ENCODE measurements at places on chromosomes 5 and 9.
A peak's percentile ranks its signal among the peaks of the same experiment; 100 is the strongest.

GRCh38 chr5:170584450-170585058 lies 80.7 kb downstream of the KCNIP1 start:
- no peak for DNase-seq

DNA sequence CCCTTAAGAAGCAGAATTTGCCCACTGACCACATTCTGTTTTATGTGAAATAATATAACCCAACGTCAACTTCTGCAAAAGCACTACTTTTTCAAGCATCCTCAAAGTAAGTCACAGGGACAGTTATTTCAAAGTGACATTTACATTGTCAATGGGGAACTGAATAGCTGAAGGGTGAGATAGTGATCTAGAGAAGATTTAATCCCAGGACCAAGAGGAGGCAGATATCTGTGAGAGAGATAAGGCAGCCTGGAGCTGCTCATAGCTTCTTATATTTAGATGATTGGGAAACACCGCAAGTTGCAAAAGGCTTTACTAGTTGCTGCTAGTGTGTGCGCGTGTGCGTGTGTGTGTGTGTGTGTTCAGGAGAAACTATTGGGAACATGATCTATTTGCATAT lies 210.4 kb upstream of the RFX3 start:
- DNase-seq, result no peak

DNA sequence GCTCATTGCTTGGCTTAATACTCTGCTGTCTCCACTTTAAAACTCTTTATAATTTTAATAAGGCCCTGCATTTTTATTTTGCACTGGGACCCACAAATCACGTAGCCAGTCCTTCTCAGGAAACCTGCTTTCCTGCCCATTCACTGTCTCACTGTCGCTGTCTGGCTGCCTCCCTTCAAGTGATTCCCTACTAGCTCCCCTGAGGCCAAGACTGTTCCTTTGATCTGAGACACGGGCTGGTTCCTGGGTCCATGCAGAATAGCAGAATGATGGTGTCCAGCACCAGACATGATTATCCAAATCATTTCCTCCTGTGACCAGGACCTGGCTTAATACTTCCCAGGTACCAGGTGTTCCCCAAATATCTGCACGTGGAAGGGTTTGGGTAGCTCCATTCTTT lies 597.1 kb upstream of the KLF4 start:
- no peak for DNase-seq

GRCh38 chr5:31944684-31945445 lies 229.3 kb downstream of the GOLPH3 start:
- DNase-seq, result no peak

DNA sequence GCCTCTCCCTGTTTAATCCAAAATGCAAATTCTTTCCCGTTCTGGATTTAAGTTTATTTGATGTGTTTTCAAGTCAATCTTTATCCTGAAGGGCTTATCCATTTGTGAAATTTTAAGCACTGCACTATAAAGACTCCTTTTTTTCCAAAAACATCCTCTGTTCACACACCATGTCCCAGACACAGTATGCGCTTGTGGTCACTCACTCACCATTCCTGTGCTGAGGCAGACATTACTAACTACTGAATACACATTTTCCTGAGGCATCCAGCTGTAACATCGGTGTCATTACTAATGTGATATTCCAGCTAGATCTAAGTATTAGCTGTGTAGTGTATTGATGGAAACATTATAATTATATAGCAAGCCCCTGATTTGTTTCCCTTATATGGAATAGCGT lies 298.4 kb downstream of the KCTD16 start:
- no peak for DNase-seq

DNA sequence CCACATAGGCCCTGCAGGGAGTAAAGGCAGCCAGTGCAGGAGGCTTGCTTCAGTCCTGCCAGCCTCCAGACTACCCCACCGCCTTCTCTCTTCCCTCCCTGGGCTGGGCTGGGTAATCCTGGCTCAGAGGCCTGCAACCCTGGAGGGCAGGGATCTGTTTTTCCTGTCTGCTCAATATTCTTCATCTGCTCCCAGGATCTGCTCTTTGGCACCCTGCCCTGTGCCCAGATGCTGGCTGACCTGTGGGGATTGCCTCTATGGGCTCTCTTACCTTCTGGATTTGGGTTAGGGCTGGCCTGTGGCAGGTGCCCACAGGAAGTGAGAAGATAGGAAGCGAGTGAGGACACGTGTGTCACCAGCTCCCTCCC lies 7.3 kb upstream of the ANGPTL2 start:
- DNase-seq, result no peak

DNA sequence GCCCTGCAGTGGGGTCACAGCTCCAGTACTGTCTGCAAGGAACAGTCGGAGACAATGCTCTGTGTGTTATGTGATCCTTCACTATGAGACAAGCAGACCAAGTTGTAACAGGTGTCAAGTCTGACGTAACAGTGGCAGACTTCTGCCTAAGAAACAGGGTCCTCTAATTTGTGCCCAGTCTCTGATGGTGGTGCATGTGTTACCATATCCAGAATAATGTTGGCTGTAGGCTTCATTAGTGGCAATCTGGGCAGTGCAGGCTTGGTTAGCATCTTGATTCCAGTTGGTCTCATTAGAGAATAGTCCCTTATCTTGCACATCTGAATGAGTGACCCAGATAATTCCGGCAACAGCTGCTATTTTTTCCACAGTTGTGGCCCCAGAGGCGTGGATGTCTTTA lies 33.8 kb downstream of the ZNF131 start:
- no peak for DNase-seq

DNA sequence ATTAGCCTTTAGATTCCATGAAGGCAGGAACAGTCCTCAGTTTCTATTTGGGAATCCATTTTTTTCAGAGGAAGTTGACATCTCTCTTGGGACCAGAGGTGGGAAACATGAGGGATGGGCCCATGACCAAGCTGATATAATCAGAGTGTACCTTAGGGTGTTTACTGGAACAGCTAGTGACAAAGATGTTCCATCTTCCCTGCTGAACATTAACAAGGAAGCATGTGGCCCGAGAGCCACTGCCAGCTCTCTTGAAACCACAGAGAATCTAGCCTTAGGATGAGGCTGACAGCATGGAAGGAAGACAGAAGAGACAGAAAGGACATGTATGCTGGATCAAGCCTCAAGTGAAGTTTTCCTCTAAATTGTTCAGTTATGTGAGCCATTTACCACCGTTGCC lies 16.0 kb downstream of the AQP3 start:
- no peak for DNase-seq

DNA sequence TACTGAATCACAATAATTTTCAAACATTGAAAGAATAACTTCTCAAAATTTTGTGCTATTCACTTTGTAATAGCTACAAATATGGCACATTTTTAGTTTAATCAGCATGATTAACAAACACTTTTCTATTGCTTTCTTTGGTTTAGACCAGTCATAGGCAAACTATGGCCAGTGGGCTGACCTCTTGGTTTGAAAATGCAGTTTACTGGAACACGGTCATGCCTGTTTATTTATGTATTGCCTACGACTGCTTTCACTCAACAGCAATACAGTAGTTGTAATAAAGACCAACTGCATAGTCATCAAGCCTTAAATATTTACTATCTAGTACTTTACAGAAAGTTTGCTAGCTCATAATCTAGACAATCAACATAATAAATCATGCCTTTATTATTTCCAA lies 810.8 kb downstream of the TLE1 start:
- DNase-seq, result no peak

DNA sequence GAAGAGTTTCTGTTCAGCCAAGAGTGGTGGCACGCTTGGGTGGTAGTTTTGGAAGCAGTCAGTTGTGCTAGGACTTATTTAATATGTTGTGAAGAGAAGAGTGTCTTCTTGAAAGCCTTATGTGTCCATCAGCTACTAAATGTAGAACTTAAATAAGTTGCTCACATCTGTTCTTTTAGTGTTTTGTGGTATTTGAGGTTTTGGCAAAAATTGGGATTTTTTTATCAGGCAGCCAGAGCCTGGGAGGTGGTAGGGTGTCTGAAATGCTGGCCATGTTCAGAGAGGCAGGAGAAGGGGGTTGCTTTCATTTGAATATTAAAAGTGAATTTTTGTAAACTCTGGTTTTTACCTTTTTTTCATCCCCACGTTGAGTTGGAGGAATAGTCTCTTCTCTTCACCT lies 24.2 kb upstream of the ZBTB34 start:
- DNase-seq, result peak; percentile 14

- no peak for DNase-seq
Measured at GRCh38 chr5:24816206-24816605, 171.4 kb upstream of the CDH10 start.

GRCh38 chr5:66992547-66992946 lies 204.1 kb downstream of the CD180 start:
- DNase-seq, result no peak

GRCh38 chr9:89748831-89749499 lies 144.2 kb downstream of the GADD45G start:
- DNase-seq, result no peak

- DNase-seq, result no peak
Measured at GRCh38 chr5:113043491-113043931, 66.9 kb downstream of the DCP2 start.

- no peak for DNase-seq
Measured at GRCh38 chr9:108093773-108094675, 604.5 kb upstream of the KLF4 start.
